ENCODE measurements at places on chromosomes 1 and 21.
A peak's percentile ranks its signal among the peaks of the same experiment; 100 is the strongest.

DNA sequence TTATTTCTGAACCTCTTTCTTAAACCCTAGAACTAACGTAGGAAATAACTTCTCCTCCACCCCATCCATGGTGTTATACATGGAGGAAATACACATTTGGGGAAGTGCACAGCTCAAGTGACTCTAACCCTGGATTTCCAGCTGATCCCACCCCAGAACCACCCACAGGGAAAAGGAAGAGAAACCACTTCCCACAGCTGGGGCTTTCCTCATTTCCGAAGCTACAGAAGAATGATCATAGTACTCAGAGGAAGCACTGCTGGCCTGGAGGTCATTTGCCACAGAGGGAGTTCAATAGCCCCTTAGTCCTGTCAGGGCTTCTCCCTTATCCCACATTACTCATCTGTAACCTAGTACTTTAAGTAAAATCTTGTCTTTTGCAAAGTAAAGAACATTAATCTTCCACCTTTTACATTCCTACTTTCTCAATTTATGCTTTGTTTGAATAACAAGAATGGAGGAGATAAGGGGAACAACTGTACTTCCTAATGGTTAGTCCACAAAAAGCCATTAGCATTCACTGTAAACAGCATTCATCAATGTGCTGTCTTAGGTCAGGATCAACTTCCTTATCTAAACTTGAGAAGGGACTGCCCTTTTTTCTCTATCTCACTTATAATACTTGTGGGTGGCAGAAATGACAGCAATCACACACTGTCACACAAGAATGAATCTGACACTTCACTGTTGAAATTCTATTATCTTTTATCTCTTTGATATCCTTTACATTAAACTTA is 63.0 kb upstream of the RGS1 start:
- DNase-seq, result no peak

- DNase-seq, result no peak
These were observed 7.0 kb upstream of the PSEN2 start for GRCh38 chr1:226863446-226863845.

DNA sequence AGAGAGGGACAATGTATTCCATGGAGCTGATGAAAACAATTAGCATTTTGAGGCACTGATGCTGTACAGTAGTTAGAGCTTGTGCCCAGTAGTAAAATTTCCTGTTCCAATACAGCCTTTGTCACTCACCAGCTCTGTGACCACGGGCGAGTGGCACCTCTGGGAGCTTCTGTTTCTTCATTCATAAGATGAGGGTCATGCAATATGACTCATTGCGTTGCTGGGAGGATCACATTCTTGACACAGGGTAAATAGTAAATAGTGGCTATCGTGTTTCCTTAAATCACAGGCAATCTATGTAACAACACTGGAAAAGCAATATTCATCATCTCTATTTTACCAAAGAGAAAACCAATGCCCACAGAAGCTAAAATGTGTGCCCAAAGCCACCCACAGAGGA is 4.5 kb upstream of the LRRC52 start:
- DNase-seq, result no peak

DNA sequence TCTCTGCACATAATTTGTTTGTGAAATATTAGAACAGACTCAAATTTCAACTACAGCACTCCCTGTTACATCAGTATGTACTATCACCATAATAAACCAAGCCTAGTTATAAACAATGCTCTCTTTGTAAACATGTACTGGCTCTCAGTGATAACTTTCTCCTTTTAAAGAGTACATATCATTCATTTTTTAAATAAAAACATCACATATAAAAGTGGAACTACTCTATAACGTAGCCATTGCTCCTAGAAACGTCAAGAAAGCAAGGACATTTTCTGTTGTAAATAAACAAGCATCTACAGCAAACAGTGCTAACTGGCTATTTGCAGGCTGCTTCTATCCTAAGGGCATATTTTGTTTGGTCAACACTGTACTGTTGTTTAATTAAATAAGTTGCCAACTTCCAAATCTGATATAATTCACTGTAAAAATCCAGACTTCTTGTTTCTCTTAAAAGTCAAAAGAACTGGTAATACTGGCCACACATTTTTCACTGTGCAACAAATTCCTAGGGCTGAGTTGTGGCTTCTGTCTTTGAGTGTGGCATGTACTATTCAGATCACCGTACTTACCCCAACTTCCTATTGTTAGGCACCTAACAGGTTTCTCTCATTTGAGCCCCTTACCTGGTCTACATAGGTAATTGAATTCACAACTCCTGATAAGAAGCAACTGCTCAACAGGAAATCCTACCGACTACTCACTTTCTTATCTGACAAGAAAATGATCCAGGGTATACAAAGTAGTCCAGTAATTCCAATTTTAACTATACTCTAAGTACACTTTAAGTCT is 111.9 kb downstream of the DENND1B start:
- no peak for DNase-seq

DNA sequence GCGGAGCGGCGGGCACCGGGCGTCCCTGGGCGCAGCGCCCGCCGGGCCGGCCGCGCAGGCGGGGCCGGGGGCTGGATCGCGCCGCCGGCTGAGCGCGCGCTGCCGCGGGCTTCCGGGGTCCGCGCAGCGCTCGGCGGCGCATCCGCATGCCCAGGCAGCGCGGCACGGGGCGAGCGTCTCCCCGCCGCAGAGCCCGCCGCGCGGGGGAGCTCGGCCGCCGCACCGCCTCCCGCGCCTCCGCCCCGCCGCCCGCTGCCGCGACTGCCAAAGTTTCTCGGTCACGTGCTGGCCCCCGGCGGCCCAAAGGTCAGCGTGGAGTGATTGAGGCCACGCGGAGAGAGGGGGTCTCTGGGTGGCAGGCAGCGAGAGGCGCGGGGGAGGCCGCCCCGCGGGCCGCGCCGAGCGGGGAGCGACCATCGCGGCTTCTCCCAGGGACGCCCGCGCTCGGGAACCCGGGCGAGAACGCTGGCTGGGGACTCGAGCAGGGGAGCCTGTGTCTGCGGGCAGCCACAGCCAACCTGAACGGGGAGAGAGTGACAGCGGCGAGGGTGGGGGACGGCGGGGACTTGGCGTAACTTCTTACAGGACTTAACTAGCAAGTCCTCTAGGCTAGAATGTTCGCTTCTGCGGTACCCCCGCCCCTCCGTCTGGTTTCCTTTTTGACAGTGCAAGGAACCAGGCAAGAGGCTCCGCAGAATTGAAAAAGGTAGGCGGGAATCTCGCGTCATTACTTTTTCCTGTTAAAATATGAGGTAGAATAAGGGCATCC is at the start of gene ILDR2:
ILDR2 (minus strand) TSS at position 180 of the 769 bp plus-strand sequence. CDS start 272 bp downstream, outside the sequence.
- DNase-seq, result peak; percentile 49

GRCh38 chr1:168298446-168298845 is 17.8 kb downstream of the TBX19 start:
- DNase-seq, result no peak

DNA sequence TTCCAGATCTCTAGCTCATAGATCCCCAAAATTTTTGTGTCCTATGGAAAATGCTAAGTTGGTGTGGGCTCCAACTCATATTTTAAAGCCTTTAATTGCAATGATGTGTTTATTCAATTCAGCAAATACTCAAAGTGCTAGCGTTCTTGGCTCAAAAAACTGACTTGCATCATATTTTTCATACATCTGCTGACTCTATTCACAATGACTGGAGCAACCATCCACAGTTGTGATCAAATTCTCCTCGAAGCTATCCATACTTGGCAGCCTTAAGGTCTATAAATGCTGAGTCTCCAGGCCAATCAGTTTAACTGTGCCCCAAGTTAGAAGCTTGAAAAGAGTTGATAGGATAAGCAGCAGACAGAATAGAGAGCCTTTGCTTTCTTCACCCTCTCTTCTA is 2.9 kb upstream of the ATP1A1 start:
- DNase-seq, result no peak

DNA sequence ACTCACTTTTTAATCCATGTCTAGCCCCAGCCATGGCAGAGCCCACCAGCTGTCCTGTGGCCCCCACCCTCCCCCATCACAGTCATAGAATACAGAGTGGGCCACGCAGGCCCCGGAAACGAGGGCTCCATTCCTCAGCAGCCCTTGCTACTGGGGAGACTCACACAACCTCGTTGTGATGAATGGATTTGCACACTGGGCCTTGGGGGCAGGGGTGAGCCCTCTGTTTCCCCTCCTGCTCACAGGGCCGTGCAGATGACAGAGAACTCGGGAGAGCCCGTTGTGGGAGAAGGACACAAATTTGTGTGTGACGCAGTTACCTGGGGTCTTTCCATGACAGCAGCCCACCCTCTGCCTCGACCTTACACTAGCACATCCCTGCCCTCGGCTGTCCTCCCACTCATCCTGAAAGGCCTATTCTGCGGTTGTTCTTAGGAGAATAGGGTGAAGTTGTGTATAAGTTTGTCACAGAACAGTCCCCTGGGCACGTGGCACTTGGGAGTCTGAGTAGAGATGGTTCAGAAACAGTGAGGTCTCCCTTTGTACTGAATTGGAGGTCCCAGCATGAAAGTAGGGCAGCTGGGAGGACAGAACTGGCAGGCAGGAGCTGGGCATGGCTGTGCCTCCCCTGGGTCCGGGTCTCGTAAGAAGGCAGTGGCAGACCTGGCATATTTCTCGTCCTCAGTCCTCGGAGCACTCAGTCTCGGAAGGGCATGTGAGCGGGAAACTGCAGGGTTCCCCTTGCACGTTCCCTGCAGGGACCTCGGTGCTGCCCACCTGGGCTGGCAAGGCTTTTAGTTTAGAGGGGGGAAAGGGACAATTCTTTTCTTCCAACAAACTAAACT is 6.8 kb downstream of the AGT start:
- DNase-seq, result no peak

- no peak for DNase-seq
These were observed 88.0 kb downstream of the NR5A2 start for GRCh38 chr1:200115532-200115931.

DNA sequence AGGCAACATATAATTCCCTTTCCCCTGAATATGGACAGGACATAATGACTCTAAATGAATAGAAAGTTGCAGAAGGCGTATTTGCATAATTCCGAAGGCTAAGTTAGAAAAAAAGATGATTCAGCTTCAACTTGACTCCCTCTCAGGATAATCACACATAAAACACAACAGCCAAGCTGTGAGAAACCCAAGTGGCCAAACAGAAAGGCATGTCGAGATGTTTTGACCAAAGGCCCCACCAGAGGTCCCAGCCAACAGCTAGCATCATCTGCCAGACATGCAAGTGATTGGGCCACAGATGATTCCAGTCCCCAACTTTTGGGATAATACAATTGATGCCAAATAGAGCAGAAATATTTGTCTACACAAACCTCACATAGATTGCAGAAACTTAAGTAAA is 444.9 kb downstream of the LTN1 start:
- DNase-seq, result no peak

DNA sequence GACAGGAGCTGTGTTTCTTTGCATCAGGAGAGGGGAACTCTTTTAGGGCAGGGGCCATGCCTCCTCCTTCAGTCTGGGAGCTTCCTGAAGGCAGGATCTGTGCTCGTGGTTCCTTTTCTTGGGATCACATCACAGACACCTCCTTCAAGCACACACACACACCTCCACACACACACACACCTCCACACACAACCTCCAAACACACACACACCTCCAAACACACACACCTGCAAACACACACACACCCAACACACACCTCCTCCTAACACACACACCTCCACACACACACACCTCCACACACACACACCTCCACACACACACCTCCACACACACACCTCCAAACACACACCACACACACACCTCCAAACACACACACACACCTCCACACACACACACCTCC is 10.5 kb downstream of the LGR6 start:
- DNase-seq, result no peak

DNA sequence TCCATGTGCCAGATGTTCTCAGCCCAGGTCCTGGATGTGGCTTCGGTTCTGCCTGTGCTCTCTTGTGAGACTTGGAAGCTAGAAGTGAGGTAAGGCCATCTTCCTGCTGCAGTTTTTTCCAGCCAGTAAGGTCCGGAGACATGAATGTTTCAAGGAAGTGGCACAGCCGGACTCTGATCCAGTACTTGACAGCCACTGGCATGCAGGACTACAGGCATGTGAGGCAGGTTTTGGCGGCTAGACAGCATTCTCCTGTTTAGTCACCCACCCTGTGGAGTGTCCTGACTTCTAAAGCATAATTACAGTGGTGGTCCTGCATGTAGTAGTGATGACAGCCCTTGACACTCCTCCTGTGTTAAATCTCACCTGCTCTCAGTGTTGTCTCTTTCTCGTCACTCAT is 72.3 kb downstream of the TNFSF4 start:
- DNase-seq, result no peak

DNA sequence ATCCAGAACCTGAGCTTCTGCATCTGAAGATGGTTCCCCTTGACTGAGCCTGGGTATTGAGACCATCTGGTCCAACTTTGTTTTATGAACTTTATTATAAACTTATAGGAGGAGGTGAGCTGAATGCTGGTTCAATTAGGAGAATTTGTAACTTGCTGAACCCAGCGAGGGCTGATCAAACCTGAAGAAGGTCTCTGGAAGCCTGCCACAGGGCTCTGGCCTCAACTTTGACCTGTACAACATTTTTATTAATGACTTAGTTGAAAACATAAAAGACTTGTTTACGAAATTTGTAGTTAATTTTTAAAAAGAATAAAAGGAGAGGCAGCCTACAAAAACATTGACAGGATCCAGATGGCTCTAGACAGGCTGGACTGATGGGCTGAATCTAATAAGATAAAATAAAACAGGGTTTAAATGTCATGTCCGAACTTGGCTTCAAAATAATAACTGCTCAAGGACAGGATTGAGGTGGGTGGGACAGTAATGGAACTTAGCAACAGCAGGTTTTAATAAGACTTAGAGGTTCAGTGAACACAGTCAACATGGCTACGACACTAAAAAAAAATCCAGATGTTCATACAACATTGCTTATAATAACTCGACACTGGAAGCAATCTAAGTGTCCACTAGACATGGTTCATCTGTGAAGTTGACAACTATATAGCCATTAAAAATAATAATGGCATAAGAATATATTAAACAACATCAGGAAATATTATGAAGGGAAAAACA is 53.4 kb upstream of the GJB5 start:
- no peak for DNase-seq

- DNase-seq, result no peak
These were observed 826.4 kb downstream of the PLA2G4A start for GRCh38 chr1:187655104-187655503.

GRCh38 chr1:48610628-48611542 is 138.9 kb upstream of the SPATA6 start:
- no peak for DNase-seq

GRCh38 chr1:12380326-12381249 is 150.8 kb downstream of the VPS13D start:
- no peak for DNase-seq

DNA sequence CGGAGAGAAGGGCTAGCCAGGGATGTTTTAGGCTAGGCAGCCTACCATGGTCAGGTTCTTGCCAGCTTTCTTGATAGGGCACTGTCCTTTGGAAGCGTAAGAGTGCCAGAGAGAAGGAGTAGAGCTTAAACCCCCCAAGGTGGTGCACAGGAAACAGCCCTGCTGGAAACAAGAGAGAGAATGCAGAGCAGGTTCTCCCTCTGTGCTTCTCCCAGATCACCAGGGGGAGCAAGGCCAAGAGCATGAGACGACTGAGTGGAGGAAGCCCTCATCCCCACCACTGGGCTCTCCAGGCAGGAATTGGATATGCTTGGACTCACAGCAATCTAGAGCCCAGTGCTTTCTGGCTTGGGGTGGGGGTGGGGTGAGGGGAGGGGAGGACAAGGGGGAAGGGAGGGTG is 49.8 kb downstream of the ATP2B4 start:
- no peak for DNase-seq

Measured in activated CD4-positive, alpha-beta T cell treated with anti-CD3 and anti-CD28 coated beads for 24 hours (primary cell).